ENCODE measurements at places on chromosomes 3 and 15.

DNA sequence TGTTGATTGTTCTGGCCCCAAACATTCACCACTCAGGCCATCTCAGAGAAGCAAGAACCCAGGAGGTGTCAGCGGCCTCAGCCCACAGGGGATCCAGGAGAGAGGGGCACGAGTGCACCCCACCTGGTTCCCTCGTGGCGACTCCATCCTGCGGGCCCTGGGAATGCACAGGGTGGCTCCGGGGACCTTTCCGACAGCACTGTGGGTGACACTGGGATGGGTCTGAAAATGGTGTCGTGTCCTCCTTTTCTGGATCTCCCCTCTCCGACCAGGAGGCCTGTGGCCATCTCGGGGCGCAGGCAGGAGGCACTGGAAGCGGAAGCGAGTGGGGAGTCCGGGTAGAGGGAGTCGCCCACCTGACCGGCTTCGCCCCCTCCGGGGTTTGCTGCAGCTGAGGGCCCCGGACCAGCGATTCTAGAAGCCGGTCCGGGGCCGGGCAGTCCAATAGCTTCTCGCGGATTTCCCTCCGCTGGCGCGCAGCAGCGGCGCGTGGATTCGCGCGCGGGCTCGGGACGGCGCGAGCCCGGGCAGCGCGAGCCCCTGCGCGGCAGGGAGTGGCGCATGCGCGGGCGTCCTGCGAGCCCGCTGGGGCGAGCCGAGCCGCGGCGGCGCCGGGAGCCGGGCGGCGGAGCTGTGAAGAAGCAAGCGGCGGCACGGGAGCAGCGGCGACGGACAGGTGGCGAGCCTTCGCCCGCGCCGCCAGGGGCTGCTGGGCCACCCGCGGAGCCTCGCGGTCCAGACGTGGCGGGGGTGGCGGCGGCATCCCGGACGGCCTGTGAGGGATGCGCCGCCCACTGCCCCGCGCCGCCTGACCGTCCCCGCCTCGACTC, at the start of gene DOCK3:
DOCK3 (plus strand) TSS at position 579 of the 830 bp plus-strand sequence. CDS start 337 bp downstream, outside the sequence.
- peak; percentile 49 for DNase-seq

DNA sequence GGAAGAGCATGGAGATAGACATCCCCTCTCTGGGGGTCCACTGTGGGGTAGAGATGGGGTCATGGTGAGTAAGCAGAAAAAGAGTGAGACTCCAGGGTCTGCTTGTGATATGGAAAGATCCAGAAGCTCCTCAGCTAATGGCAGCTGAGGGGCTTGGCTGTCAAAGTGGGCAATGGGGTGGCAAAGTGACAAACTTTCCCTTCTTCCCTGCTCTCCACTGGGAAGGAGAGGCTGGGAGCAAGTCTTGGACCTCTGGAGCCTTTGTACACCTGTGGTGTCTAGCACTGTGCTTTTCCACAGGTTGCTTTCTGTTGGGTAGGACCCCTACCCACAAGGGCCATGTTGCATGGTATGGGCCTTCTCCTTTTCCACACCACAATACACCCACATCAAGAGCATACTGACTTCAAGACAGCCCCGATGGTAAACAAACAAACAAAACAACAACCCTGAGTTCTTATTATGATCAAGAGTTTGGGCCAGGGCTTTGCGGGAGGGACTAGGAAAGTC, 3.5 kb downstream of the ITGA11 start:
- no peak for DNase-seq

- DNase-seq: no peak
These were observed 46.8 kb downstream of the ST6GAL1 start for GRCh38 chr3:186976837-186977750.

DNA sequence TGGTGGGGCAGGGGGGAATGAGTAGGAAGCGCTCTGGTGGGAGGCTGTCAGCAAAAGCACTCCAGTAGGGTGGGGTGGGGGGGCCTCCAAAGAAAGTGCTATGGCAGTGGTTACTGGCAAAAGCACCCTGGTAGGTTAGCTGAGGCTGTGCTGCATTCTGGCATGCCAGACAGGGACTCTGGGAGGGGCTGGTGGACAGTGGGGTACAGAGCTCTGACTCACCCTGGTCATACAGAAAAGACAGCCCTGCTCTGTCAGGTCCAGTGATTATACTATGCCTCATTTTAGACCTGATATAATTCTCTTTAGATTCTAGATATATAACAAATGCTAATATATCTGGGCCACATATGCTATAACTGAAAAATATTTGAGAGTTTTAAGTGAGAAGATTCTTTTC, 82.8 kb upstream of the CPNE4 start:
- DNase-seq: no peak

DNA sequence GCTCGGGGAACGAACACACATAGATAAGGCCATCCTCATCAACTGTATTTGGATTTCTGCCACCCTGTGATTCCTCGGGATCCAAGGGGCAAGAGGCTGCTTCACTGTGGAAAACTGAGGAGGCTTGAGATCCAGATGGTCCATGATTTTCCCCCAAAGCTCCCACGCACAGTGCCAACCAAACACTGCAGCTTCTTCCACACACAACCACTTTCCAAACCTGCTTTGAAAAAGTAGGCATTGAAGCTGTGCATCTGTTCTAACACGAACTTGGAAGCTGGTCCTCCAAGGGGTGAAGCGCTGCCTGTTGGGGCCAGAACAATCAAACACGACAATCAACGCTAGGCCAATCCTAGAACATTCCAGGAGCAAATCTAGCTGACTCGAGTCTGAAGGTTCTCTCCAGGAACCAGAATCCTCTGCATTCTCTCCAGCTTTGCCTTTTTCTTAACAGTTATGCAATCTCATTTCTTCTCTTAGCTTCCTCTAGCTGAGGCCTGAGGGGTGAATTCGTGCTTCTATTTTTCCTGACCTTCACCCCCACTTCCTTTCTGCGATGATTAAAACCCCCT, 104.4 kb downstream of the LRRK1 start:
- no peak for DNase-seq

GRCh38 chr3:54931182-54931581, 3.3 kb upstream of the LRTM1 start:
- DNase-seq: no peak

DNA sequence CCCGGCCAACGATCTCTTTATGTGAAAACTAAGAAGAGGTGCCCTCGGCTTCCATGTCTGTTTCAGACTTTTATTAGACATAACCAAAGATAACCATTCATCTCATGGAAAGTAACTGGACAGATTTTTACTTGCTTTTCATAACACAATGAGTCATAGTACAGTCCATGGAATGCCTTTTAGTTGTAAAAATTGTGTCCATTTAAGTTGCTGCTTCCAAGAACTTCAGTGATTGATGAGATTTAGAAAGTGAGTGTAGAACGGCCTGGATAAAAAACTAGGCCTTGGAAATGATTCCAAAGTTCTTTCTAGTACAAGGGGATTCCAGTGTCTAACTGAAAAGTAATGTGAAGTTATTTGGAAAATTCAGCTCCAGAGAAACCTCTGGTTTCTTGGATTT, 10.8 kb downstream of the EIF2AK4 start:
- no peak for DNase-seq

DNA sequence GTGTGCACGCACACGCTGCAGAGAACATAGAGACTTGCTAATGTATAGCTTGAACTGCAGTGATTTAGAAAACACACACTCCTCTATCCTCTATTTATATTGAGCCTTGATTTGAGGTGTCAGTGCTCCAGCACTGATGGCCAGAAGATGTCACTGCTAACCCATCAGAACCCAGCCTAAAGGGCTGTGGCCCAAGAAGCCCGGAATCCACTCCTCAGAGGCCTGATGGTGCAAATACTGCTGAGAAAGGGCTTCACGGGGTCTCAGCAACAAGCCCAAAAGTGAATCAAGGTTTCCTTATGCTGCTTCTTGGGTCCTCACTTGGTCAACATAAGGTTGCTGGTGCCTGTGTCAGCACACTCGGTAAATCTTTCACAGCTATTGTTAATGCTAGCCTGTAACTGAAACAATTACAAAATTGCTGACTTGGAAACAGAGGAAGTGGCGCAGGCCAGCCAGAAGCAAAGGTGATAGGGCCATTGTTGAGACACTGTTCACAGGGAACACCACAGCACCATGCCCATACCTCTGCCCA, 60.3 kb downstream of the HEG1 start:
- peak; percentile 43 for DNase-seq

DNA sequence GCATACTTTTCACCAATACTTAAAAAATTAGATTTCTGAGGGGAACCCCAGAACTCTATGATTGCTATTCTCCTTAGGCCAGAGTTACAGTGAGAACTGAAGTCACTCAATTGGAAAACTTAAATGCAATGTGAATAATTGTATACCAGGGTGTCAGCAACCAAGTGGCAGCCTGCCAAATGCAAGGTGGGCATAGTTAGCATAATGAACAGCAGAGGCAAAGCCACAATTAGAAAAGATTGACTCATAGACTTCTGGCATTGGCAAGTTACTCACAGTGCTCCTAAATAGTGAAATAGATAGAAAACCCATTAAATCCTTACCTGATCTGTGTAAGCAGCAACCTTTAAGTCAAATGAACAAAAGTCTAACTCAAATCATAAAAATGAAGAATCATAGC, 94.9 kb downstream of the BCHE start:
- peak; percentile 94 for DNase-seq

- no peak for DNase-seq
These were observed 11.0 kb upstream of the ILDR1 start for GRCh38 chr3:122033023-122033422.

Data from NCI-H1105 treated with DMSO at 0.1 percent for 48 hours (cell line).